ENCODE measurements at places on chromosomes 5 and 9. TPM values are rescaled to one million over a fixed set of nuclear protein-coding genes. Genes with fewer than 3 reads are reported as not detected.

DNA sequence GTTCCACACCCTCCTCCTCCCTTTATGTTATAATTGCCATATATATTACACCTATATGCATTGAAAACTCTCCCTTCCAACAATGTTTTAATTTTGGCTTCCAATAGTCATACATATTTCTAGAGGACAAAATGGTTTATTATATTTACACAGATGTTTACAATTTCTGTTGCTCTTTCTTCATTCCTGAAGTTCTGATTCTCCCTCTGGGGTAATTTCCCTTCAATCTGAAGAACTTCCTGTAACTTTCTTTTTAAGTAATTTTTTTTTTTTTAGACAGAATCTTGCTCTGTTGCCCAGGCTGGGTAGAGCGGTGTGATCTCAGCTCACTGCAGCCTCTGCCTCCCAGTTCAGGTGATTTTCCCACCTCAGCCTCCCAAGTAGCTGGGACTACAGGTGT is 173.0 kb upstream of the MAP1B start:
- H3K36me3 ChIP-seq = no peaks in the 10 kb centered on the region
- H3K4me3 ChIP-seq = no peak overlapping the region
- H3K27me3 ChIP-seq = no peaks in the 10 kb centered on the region
- no peak for DNase-seq

- H3K27ac ChIP-seq = no peak overlapping the region
- no peak for DNase-seq
- H3K4me3 ChIP-seq = no peak overlapping the region
- peaks cover 4% of the 10 kb centered on the region for H3K4me1 ChIP-seq
These were observed 22.7 kb downstream of the MED27 start for GRCh38 chr9:132056717-132057560.

DNA sequence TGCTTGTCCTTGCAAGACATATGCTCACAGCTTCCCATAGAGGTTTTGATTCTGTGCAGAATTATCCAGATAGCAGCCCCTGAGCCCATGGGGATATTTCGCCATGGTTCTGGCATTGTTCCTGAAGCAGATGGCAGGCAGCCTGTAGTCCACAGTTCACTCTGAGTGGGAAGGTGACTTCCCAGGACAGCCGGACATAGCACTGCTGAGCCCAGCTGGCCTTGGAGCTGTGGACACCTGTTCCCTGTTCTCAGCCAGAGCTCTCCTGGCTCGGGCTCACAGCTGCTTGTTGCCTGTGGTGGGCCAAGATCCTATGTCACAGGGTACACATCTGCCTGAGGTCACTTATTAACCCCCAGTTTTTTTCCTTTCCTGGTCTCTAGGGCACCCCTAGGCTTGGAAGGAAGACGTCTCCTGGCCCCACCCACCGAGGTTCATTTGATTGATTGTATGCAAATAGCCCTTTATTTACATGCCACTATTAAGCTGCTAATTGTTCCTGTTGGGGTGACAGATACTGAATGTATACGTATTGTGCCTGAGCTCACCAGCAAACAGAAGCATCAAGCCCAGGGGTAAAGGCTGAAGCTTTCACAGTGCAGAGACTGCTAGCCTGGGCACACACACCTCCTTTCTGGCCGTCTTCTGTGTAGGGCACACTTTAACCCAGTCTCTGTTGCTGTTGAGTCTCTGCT is 96.6 kb upstream of the DMRT1 start:
- no peak for DNase-seq
- H3K4me3 ChIP-seq = no peak overlapping the region
- no peaks in the 10 kb centered on the region for H3K27me3 ChIP-seq

DNA sequence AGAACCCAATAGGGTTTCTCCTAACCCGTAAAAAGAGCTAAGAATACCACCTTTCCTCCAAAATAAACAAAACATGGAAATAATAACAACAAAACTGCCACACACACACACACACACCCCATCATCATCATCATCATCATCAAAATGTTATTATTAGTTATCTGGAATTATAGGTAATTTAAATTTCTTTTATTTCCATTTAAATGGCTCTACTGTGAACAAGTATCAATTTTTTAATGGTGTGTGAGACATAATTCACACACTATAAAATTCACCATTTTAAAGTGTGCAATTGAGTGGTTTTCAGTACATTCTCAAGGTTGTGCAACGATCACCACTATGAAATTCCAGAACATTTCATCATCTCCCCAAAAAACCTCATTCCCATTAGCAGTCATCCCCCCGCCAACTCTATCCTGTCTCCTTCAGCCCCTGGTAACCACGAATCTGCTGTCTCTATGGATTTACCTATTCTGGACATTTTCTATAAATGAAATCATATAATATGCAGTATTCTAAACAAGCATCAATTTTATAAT is 172.7 kb downstream of the ROR2 start:
- H3K36me3 ChIP-seq = no peaks in the 10 kb centered on the region
- no peak for DNase-seq
- no peaks in the 10 kb centered on the region for H3K4me1 ChIP-seq
- no peak overlapping the region for H3K27ac ChIP-seq

- H3K4me3 ChIP-seq = no peak overlapping the region
- H3K36me3 ChIP-seq = no peaks in the 10 kb centered on the region
- no peak for DNase-seq
- H3K4me1 ChIP-seq = no peaks in the 10 kb centered on the region
These were observed 12.1 kb upstream of the POC5 start for GRCh38 chr5:75729321-75729720.

DNA sequence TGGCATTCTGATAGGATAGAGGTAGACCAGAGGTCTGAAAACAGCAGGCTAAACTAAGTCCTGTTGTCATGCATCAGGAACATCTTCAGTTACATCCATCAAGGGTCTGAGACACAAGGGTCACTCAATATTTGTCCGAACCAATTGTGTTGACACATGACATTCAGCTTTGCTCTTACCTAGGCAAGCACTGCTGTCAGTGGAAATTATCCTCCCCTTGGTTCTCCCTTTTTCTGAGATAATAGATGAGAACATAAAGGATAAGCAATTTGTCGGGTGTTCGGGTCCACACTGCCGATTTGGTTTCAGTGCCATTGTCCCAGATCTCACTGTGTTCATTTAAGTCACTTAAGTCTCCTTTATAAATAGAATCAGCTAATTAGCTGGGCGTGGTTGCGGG is 148.3 kb upstream of the MSX2 start:
- no peaks in the 10 kb centered on the region for H3K36me3 ChIP-seq

- no peak overlapping the region for H3K4me3 ChIP-seq
- peaks cover 7% of the 10 kb centered on the region for H3K36me3 ChIP-seq
- no peaks in the 10 kb centered on the region for H3K4me1 ChIP-seq
- no peak overlapping the region for H3K27ac ChIP-seq
- H3K27me3 ChIP-seq = no peaks in the 10 kb centered on the region
These were observed 45.7 kb upstream of the CFAP157 start for GRCh38 chr9:127660886-127661741.

- no peak for DNase-seq
- no peak overlapping the region for H3K27ac ChIP-seq
- H3K27me3 ChIP-seq = no peaks in the 10 kb centered on the region
- H3K4me1 ChIP-seq = no peaks in the 10 kb centered on the region
These were observed 73.0 kb downstream of the KCNIP1 start for GRCh38 chr5:170576602-170577535.

DNA sequence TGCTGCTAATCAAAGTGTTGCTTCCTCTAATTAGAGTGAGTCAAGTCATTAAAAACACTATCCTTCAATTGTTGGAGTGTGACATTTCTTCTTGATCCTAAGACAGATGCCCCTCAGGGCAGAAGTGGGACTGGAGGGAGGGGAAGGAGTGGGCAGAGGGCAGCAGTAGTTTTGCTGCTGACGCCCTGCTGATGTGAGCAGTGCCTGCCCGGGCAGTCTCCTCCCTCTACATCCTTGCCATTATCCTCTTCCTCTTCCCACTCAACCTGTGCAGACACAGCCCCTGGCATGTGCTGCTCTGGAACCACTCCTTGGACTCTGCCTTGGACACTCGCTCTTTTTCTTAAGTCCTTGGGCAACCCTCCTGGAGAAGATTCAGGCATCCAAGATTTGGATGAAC is 232.5 kb downstream of the HSPA4 start:
- H3K4me3 ChIP-seq = no peak overlapping the region
- no peak for DNase-seq
- H3K4me1 ChIP-seq = no peaks in the 10 kb centered on the region
- H3K27me3 ChIP-seq = no peaks in the 10 kb centered on the region

DNA sequence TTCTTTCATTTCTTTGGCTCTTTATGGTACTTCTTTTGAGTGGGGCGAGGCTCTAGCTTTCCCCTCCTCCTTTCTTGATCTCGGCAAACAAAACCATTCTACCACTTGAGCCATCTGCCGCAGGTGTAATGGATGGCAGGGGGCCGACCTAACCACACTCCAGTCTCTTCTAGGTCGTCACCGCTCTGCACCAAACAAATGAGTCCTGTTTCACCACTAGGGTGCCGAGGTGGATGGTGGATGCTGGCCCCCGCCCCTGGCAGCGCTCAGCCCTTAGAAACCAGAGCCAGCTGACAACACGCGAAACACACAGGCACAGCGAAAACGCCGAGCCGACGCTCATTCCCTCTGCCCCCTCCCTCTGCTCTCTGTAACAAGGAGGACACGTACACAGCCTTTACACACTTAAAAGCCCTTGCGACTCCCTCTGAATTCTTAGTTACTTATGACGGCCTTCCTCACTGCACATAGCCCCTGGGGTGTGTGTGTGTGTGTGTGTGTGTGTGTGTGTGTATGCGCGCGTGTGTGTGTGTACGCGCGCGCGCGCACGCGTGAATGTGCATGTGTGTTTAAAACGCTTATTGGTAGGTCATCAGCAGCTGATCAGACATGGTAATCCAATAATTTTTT is 199.4 kb downstream of the MEF2C start:
- DNase-seq = no peak
- peaks cover 40% of the 10 kb centered on the region for H3K27me3 ChIP-seq
- no peak overlapping the region for H3K4me3 ChIP-seq
- H3K36me3 ChIP-seq = no peaks in the 10 kb centered on the region

DNA sequence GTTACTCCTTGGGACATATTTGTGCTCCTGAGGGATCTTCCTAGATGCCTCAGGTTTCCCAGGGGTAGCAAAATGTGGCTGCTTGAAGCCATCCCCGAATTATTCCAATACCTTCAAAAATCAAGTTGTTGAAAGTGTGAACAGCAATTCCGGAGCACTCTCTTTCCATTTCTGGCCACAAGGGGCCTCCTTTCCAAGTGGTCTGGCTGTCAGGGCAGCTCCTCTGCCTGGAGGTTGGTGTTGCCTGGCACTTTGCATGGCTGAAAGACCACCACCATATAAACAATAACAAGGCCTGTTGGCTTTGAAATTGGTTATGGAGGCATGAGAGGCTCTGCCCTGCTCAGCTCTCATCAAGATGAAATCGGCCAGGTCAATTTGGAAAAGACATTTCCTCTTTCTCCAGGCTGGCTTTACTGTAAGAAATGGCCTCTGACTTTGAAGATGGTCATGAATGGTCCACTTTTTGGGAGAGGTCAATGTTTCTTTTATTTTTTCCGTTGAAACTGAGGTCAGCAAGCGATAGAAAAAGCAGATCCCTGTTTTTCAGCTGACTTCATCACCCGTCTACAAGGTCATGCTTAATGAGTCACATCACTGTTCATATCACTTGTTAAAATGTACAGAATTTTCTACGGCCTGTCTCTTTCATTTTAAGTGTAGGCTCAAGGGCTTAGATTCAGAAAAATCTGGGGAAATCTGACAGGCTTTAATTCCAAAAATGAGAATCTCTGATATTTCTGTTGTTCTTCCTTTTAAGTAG is 481.1 kb upstream of the ZNF608 start:
- peaks cover 5% of the 10 kb centered on the region for H3K4me1 ChIP-seq
- no peak overlapping the region for H3K27ac ChIP-seq
- H3K4me3 ChIP-seq = no peak overlapping the region
- no peaks in the 10 kb centered on the region for H3K36me3 ChIP-seq

GRCh38 chr5:23631302-23632045 is 124.1 kb downstream of the PRDM9 start:
- no peak for DNase-seq
- no peaks in the 10 kb centered on the region for H3K36me3 ChIP-seq
- no peaks in the 10 kb centered on the region for H3K4me1 ChIP-seq
- no peaks in the 10 kb centered on the region for H3K27me3 ChIP-seq
- no peak overlapping the region for H3K4me3 ChIP-seq

GRCh38 chr5:179668391-179668790 is 12.4 kb downstream of the CBY3 start:
- H3K27ac ChIP-seq = no peak overlapping the region
- H3K27me3 ChIP-seq = no peaks in the 10 kb centered on the region
- H3K4me1 ChIP-seq = no peaks in the 10 kb centered on the region
- H3K36me3 ChIP-seq = peaks cover 9% of the 10 kb centered on the region
- H3K4me3 ChIP-seq = no peak overlapping the region

GRCh38 chr5:61280761-61281427 is 51.2 kb upstream of the ZSWIM6 start:
- H3K4me1 ChIP-seq = peaks cover 14% of the 10 kb centered on the region
- DNase-seq = no peak

GRCh38 chr5:172095368-172096206 is 89.1 kb upstream of the FBXW11 start:
- no peaks in the 10 kb centered on the region for H3K4me1 ChIP-seq
- no peak overlapping the region for H3K27ac ChIP-seq
- H3K36me3 ChIP-seq = peaks cover 6% of the 10 kb centered on the region

- H3K4me3 ChIP-seq = no peak overlapping the region
- no peak overlapping the region for H3K27ac ChIP-seq
- peaks cover 19% of the 10 kb centered on the region for H3K36me3 ChIP-seq
- DNase-seq = no peak
- H3K4me1 ChIP-seq = peaks cover 5% of the 10 kb centered on the region
These were observed 26.3 kb upstream of the CORO2A start for GRCh38 chr9:98218562-98219363.

- no peaks in the 10 kb centered on the region for H3K27me3 ChIP-seq
- H3K27ac ChIP-seq = no peak overlapping the region
- H3K4me1 ChIP-seq = peaks cover 45% of the 10 kb centered on the region
- H3K4me3 ChIP-seq = no peak overlapping the region
- no peaks in the 10 kb centered on the region for H3K36me3 ChIP-seq
These were observed 111.6 kb downstream of the ARHGAP26 start for GRCh38 chr5:142881784-142882126.

- H3K36me3 ChIP-seq = no peaks in the 10 kb centered on the region
- no peak overlapping the region for H3K27ac ChIP-seq
- no peak for DNase-seq
- no peaks in the 10 kb centered on the region for H3K4me1 ChIP-seq
- H3K27me3 ChIP-seq = no peaks in the 10 kb centered on the region
- no peak overlapping the region for H3K4me3 ChIP-seq
These were observed 448.0 kb downstream of the CDH10 start for GRCh38 chr5:24196789-24197188.

STPG3 gene
- not detected for total RNA-seq

REEP2 gene
- total RNA-seq = 8.9 TPM

LCN1 gene
- total RNA-seq = not detected

ZNF483 gene
- 17.8 TPM for total RNA-seq

ZCCHC9 gene
- 4.9 TPM for total RNA-seq

PCDHGB3 gene
- total RNA-seq = 11.2 TPM

MSMP gene
- not detected for total RNA-seq

BNIP1 gene
- 4.9 TPM for total RNA-seq

LRRC19 gene
- total RNA-seq = not detected

IL33 gene
- total RNA-seq = 69.7 TPM

TEX48 gene
- not detected for total RNA-seq

CBY3 gene
- total RNA-seq = 1.4 TPM

UCK1 gene
- 25.5 TPM for total RNA-seq
